NCI-H226 (cell line): ENCODE measurements at places on chromosomes 5 and 9.

GRCh38 chr9:127091526-127091925 lies 30.9 kb downstream of the ANGPTL2 start:
- no peak for DNase-seq

GRCh38 chr9:121071370-121071755 lies 3.4 kb upstream of the CNTRL start:
- DNase-seq, result no peak

DNA sequence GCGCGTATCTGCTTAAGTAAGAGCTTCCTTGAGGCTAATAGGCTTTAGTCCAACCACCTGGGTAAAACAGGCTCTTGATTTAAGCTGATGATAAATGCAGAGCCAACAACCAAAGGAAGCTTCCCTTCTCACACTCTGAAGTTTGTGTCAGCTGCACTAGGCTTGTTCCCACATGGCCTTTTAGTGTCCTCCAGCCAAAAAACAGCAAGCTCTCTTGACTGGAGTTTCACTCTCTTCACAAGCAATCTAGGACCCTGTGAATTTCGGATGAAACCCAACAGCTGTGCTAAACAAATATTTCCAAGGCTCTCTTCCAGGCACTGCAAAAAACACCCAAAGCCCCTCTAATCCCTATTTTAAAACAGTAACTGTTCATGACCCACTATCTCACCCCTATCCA lies 63.9 kb downstream of the SAXO1 start:
- DNase-seq, result no peak

- no peak for DNase-seq
These were observed 25.3 kb upstream of the TYRP1 start for GRCh38 chr9:12667892-12668291.

- no peak for DNase-seq
These were observed 65.7 kb upstream of the GNE start for GRCh38 chr9:36323926-36324325.

- DNase-seq, result no peak
These were observed 158.9 kb downstream of the AUH start for GRCh38 chr9:91202736-91203283.

- no peak for DNase-seq
These were observed 134.4 kb downstream of the ATG10 start for GRCh38 chr5:82106207-82106606.

DNA sequence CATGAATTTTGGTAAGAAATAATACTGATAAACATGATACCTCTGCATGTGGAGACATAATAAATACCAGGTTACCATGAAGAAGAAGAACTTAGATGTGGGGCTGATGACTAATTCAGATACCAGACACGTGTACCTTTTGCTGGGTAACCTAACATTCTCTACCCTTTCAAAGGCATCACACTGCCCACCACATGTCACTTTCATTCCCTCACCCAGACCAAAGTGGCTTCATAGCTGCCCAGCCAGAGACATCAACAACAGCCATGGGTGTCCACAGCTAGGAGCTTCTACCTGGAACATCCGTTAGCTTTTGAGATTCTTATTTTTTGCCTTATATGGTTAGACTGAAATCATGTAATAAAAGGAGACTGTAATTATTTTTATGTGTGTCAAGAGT lies 396.8 kb downstream of the MED10 start:
- DNase-seq, result no peak

- DNase-seq, result no peak
These were observed 173.1 kb upstream of the PAPPA start for GRCh38 chr9:115980502-115980901.

GRCh38 chr5:8842971-8843551 lies 702.8 kb downstream of the SEMA5A start:
- DNase-seq, result peak; percentile 29

DNA sequence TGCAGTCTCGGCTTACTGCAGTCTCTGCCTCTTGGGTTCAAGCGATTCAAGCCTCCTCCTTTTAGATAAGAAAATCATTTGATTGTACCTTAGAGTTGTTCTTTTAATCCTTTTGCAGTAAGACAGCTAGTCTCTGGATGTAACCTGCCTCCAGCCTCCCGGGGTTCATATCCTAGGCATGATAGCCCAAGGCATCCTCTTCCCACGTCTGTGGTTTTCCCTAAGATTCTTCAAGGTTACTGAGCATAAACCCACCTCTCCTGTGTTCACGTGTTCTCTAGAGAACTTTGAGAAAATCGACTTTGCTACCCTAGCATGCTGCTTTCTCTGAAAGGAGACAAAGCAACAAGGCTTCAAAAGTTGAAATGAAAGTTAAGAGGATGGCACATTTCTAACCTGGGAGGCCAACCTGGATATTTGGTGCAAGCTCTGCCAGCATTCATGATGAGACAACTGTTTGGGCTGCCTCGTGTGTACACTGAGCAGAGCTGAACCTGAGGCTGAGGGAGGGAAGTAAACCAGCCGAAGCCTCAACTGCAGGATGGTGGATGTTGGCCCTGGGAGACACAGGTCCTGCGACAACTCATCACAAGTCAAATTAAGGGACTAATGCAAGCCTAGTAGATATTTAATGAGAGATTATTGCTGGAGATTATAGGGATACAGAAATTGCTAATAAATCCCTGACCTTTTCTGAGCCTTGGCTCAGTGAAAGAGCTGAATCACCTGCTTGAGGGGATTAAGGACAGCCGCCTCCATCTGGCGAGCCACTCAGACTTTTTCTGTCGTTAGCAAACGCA lies 261.8 kb downstream of the ARHGAP26 start:
- no peak for DNase-seq

DNA sequence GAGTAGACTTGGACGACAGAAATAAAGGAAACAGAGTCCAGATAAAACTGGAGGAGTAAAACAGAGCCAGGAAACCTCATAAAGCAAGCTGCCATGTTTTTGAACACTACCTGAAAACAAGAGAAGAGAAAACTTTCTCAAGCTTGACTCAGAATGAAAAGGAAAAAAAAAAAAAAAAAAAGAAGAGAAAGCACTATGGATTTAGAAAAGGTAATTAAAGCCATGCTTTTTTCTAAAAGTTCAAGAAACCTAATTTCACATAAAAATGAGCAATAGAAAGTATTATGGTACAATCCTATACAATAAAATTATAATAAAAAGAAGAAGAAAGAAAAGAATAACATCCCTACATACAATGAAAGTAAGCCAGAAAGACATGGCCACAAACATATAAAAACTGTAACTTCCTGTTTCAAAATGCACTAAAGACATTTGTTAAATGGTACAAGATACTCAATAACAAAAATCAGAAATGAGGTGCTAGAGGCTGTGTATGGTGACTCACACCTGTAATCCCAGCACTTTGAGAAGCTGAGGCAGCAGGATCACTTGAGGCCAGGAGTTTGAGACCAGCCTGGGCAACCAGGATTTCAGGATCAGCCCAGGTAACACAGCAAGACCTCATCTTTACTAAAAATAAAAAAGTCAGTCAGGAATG lies 129.5 kb downstream of the SIL1 start:
- DNase-seq, result no peak

DNA sequence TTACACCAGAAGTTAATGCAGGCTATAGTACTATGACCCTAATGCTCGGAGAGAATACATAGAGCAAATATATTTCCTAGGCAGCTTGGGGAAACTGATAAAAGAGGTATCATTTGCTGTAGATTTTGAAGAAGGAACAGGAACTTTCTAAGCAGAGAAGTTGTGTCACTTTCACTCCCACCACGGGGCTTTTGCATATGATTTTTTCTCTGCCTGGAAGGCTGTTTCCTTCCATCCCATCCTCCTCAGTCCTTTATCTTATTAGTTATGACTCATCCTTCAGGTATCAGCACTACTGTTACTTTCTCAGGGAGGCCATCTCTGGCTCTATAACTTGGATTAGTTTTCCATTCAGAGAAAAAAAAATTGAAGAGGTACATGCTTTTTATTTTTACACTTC lies 2006.1 kb upstream of the WWC1 start:
- peak; percentile 61 for DNase-seq

DNA sequence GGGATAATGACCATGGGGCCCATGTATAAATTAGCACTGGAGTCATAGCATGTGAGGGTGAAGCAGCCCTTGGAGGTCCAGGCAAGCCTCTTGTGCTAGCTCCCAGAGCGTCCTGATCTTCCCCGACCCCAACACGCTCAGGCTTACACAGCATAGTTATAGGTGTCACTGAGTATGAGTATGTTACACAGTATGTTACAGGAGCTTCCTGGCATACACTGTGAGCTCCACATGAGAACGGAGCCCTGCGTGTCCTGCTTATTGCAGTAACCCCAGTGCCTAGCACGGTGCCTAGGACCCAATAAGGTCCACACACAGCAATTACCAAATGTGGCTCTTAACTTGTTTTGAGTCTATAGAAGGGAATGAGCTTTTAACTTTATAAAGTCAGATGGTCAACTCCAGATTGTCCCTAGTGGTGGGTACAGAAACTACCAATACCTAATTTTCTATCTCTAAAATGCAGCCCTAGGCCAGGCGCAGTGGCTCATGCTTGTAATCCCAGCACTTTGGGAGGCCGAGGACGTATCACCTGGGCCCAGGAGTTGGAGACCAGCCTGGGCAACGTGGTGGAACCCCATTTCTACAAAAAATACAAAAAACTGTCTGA lies 64.1 kb downstream of the PLAC8L1 start:
- DNase-seq, result no peak

GRCh38 chr9:35518225-35518821 lies 28.4 kb downstream of the RUSC2 start:
- DNase-seq, result peak; percentile 83

DNA sequence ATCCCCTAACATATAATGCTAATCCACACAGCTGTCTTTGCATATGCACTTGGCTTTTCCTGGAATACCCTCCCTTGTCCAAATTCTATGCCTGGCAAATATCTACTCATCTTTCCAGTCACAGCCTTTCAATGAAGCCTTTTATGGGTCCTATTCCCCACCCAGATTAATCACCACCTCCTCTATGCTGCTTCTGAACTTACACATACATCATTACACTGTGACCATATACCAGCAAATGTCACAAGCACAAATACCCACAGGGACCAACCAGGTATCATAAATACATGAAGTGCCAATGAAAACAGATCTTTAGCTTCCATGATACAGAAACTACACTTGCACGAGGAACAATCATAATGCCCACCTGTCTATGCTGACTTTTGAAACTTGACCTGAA lies 22.3 kb downstream of the LPAR1 start:
- no peak for DNase-seq

- no peak for DNase-seq
These were observed 56.9 kb upstream of the TBC1D2 start for GRCh38 chr9:98312365-98312764.

GRCh38 chr5:170633235-170634081 lies 129.6 kb downstream of the KCNIP1 start:
- peak; percentile 82 for DNase-seq

GRCh38 chr5:87302061-87302460 lies 34.4 kb downstream of the RASA1 start:
- peak; percentile 39 for DNase-seq

DNA sequence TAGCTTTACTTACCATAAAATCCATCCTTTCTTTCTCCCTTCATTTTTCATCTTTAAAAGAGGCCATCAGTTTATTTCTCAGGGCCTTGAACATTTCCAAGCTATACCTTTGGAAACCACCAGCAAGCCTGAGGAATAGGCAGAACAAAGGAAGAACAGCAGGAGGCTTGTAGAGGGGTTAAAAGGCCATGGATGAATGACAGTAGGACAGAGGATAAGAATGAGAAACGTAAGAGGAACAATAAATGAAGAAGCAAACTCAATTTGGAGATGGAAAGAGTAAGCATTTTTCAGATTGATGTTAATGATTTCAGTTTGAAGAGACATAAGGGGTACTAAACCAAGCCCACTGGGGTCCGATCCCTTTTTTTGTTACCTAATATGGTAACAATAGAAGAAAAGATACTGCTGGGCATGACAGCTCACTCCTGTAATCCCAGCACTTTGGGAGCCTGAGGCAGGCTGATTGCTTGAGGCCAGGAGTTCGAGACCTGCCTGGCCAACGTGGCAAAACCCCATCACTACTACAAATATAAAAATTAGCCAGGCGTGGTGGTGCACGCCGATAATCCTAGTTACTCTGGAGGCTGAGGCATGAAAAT lies 106.6 kb upstream of the NMUR2 start:
- DNase-seq, result no peak

GRCh38 chr5:1347571-1347970 lies 2.7 kb upstream of the CLPTM1L start:
- DNase-seq, result no peak

DNA sequence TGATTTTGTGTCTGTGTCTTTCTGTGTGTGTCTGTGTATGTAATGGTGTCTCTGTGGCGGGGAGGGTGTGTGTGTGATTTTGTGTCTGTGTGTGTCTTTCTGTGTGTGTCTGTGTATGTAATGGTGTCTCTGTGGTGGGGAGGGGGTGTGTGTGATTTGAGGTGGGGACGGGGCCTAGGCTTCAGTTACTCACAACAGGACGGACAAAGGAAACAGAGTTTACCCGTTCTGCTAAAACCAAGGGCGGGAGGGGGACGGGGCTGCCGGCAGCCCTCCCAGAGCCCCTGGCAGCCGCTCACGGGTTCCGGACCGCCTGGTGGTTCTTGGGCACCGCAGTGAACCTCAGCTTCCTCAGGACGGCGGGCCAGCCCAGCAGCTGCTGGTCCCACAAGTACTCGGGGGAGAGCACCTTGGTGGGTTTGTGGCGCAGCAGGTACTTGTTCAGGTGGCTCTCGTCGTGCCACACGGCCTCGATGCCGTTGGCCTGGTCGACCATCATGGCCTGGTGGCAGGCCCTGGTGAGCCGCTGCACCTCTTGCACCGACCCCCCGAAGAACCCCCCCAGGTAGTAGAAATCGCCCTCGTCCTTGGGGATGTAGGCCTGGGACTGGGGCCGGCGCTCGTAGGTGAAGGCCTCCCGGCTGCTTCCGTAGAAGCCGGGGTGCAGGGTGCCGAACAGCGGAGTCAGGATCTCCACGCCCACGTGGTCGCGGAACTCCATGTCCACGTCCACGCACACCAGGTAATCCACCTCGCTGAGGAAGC lies 19.4 kb downstream of the ABO start:
- no peak for DNase-seq

DNA sequence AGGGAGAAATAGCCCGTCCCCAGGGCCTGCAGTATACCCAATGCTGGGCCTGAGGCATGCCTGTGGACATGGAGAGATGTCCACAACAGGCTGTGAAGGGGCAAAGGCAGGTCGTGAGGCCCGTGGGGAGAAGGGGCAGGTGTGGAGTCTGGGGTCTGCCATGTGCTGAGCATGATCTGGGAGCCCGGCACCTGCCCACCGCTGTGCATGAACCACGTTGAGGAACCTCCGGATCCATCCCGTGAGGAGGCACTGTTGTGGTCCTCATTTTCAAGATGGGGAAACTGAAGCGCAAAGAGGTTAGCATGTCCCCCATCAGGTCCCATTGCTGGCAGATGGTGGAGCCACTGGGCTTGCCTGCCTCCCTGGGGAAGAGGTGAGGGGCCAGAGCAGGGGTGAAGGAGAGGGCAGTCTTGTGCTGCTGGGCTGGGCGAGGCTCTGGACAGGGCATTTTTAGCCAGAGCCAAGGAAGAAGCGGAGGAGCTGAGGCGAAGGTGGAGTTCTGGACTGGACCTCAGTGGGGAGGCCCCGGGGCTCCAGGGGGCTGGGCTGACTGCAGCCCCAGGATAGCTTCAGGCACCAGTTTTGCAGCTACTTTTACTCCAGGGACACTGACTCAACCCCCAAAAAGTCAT lies 46.5 kb downstream of the LRSAM1 start:
- DNase-seq, result no peak

GRCh38 chr9:126522612-126523356 lies 90.9 kb upstream of the LMX1B start:
- no peak for DNase-seq

GRCh38 chr5:170275376-170275994 lies 22.1 kb downstream of the LCP2 start:
- no peak for DNase-seq
